ENCODE measurements at places on chromosomes 7 and 10.

GRCh38 chr7:150435390-150436073, 14.9 kb upstream of the GIMAP8 start:
- no peak for DNase-seq

- no peak for DNase-seq
These were observed 79.9 kb upstream of the FOXI2 start for GRCh38 chr10:127657056-127657455.

DNA sequence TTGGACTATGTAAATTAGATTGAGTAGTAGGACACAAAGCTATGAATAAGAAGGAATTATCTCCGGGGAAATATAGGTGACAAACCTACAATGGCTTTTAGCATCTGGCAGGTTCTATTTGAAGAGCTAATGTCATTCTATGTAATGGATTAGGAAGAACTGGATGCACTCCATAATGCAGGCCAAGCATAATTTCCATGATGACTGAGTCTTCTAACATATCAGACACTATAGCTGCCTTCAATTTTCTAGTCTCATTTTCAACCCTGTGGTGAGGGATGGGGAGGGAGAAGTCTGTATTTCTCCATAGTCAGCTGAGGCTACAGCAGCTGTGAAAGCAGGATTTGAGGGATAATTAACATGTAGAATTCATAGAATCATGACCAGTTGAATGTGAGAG, 390.4 kb upstream of the LRRTM3 start:
- DNase-seq = no peak

DNA sequence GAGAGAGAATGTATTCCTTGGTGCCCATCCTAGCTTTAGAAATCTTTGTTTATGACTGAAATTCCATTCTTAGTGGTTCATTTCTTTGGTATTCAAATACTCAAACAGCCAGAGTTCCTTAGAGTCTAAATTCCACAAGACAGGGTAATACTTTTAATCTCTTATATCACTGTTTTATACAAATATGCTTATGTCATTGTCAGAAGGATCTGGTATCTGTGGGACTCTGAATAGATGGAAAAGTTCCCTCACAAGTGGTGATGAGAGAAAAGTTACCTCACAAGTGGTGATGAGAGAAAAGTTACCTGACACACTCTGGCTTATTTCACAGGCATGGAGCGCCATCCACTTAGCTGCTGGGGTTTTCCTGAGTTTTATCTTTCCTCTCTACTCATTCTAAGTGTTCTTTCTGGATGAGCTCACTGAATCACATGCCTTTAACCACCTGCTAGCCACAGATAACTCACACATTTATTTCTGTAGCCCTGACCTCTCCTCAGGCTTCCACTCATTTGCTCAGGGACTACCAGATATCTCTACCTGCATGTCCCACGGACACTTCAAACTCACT, 784.0 kb downstream of the SUGCT start:
- DNase-seq = no peak

DNA sequence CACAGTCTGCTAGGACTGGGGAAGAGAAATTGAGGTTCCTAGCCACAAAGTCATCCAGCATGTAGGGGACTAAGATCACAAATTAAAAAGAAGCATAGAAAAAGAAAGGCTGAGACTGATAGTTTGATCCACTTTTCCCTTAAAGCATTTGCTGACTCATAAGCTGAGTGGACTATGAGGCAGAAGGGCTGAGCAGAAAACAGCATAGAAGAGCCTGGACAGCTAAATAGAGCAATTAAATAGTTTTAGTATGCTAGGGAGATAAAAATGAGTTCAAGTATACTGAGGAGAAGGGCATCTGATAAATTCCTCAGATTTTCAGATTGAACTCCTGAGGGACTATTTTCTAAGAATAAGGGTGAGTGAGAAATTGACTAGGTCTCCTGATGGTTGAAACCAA, 155.9 kb upstream of the EGR2 start:
- DNase-seq = no peak

- no peak for DNase-seq
These were observed 169.0 kb upstream of the TMEM229A start for GRCh38 chr7:124201768-124202349.

DNA sequence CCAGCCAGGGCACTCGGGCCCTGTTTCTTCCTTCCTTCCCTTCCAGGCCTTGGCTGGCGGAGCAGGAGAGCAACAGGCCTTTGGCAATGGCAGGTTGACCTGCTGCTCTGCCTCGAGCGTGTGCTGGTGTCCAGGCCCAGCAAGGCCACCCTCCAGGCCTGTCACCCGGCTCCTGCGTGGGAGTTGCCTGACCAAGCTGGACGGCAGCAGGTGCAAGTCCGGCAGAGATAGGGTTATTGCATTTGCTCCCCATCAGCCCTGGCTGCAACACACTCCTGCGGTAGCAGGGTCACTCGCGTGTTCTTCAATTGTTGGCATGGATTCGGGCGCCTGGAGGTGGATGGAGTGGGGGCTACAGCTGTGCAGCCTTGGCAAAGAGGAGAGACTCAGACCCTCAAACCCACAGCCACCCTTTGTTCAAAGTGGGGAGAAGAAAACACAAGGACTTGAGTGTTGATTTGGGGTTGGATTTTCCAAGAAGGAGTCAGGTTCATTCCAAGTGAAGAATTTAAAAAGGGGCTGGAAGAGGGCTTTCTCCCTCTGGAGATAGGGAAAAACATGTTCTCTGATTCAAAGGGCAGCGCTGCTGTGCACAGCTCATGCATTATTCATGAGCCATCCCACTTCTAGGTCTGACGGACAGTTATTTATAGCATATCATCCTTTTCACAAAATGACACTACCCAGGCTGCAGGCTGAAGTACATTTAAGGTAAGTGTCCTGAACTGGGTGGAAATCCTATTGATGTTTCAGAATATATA, 64.2 kb upstream of the PITRM1 start:
- no peak for DNase-seq

GRCh38 chr7:33804140-33804660, 101.1 kb upstream of the BMPER start:
- no peak for DNase-seq

DNA sequence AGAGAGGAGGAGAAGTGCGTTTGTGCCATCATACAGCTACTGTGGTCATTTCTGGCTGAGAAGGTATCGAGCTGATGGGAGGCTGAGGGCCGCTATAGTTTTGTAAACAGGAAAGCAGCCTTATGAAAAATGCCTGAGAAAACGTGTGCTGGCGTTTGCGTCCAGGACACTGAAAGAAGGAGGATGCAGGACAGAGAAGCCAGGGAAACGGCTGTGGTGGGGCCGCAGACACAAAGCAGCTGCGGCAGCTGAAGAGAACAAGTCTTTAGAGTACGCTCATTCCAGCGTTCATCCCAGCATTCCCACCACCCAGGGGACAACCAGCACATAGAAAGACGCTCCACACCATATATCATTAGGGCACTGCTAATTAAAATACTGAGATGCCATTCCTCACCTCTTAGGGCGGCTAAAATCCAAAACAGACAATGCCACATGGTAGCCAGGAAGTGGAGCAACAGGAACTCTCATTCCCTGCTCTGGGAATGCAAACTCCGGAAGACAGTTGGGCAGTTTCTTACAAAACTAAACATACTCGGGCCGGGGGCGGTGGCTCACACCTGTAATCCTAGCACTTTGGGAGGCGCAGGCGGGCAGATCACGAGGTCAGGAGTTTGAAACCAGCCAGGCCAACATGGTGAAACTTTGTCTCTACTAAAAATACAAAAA, 18.4 kb downstream of the GNA12 start:
- no peak for DNase-seq

DNA sequence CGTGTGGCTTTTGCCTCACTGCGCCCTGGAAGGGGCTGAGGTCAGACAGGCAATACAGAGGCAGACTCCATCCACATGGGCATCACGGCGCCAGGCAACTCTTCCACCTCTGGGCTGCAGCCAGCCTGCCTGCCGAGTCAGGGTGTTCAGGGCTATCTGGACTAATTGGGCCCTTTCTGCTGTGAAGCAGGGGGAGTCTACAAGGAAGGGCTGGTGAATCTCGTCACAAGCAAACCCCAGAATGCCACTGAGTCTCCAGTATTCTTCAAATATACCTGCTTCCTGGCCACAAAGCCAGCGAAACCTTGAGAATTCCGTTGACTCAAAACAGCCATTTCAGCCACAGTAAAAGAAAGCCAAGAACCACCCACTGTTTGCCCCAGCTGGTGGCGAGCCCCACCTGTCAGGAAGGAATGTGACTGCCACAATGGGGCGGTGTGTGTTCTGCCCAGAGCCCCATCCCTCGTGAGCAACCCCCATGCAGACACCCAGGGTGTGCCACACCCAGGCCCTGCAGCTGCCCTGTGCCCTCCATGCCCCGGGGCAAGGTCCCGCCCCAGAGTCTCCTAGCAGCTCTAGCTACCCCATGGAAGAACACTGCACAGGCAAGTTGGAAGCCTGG, 117.3 kb downstream of the FAM53B start:
- DNase-seq = peak; percentile 72

DNA sequence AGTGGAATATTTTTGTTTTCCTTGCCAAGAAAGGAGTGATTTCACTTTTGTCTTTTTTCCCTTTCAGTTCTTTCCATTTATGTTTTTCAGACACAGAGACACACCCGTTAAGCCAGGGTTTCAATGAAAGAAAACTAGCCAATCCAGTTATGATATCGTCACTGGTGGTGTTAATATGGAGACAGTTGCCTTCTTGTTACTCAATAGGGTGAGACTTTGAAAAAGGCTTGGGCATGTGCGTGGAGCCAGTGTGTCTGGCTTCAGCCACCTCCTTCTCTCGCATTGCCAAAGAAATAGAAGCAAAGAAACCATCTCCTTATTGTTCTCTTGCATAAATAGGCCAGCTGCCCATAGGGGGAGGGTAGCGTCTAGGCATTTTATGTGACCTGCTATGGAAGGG, 84.1 kb upstream of the DLX6 start:
- DNase-seq = no peak

DNA sequence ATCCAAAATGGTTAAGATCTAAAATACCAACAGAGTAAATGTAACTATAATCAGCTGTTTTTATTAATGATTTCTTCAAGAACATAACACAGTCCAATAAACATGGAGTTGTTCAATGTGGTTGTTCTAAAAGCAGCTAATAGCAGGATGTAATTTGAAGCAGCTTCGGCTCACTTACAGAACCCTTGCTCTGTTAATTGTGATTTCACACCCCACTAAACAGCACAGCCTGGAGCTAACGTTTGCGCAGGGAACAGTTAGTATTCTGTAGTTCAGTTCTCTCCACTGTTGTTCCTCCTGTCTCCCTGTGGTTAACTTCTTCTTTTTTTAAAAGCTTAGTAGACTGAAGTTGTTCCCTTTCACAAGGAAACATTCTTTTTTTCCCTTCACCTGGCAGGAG, 104.0 kb downstream of the GRM3 start:
- DNase-seq = no peak

- DNase-seq = no peak
These were observed 61.6 kb upstream of the TBX20 start for GRCh38 chr7:35315517-35315916.

- no peak for DNase-seq
These were observed 71.5 kb upstream of the NOBOX start for GRCh38 chr7:144474800-144475615.

- no peak for DNase-seq
These were observed 37.2 kb upstream of the BTBD16 start for GRCh38 chr10:122233857-122234348.

- no peak for DNase-seq
These were observed 91.7 kb downstream of the SLC39A12 start for GRCh38 chr10:18043148-18044006.

GRCh38 chr10:13272164-13272571, 27.7 kb downstream of the PHYH start:
- no peak for DNase-seq

GRCh38 chr10:99303899-99304861, 25.0 kb upstream of the CNNM1 start:
- DNase-seq = no peak

GRCh38 chr7:151616443-151617213, 96.9 kb upstream of the RHEB start:
- no peak for DNase-seq

GRCh38 chr7:140898786-140899536, 25.8 kb downstream of the BRAF start:
- peak; percentile 10 for DNase-seq

DNA sequence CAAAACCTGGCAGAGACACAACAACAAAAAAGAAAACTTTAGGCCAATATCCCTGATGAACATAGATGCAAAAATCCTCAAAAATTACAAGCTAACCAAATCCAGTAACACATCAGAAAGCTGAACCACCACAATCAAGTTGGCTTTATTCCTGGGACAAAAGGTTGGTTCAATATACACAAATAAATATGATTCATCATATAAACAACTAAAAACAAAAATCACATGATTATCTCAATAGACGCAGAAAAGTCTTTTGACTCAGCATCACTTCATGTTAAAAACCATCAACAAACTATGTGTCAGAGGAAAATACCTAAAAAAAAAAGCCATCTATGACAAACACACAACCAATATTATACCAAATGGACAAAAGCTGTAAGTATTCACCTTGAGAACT, 283.5 kb downstream of the THSD7A start:
- DNase-seq = no peak

DNA sequence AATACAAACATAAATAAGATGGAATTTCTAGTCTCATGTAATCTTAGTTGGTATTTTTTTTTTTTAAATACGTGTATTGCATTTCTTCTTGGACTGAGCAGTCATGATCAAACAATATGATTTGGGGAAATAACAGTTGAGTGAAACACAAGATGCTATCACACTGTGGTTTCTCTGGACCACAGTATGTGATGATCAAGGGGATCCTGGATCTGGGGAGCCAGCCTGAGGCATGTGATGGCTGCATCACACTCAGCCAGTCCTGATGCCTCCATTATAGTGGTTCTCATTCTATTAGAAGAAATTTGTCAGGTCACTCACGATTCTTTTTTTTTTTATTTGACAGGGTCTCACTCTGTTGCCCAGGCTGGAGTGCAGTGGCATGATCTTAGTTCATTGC, 495.9 kb upstream of the POT1 start:
- no peak for DNase-seq

Measured in CD4-positive, alpha-beta T cell treated with Interleukin-4 for 4 hours (primary cell).